ENCODE measurements at places on chromosomes 13 and 19.

DNA sequence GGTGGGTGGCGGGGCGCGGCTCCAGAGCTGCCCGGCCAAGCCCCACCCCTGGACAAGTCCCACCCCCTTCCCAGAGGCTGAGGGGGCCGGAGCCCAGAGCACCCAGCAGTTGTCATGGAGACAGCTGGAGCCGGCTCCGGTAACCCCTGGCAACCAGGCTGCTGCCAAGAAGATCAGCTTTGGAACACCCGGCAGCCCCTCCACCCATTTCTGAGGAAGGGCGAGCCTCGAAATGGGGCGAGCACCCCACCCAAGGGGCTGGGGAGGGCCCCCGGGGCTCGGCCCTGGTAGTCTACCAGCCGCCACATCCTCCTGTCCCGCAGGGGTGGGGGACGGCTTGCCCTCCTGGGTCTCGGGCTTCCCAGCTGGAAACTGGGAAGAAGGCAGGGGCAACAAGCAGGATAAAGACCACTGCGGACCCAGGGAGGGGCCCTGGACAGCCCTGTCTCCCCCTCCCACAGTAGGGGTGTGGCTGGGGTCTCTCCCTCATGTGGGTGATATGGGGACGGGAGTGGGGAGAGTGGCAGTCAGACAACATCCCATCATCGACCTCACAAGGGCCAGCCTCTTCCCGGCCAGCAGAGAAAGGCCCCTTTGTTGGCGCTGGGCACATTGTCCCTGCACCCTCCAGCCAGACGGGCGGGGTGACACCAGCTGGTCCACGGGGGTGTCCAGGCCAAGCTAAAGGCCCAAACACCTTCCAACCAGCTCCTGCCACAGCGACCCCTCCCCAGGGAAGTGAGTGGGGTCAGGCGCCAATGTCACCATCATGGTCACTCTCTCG, 1.5 kb downstream of the CERS1 start:
- no peak for DNase-seq

DNA sequence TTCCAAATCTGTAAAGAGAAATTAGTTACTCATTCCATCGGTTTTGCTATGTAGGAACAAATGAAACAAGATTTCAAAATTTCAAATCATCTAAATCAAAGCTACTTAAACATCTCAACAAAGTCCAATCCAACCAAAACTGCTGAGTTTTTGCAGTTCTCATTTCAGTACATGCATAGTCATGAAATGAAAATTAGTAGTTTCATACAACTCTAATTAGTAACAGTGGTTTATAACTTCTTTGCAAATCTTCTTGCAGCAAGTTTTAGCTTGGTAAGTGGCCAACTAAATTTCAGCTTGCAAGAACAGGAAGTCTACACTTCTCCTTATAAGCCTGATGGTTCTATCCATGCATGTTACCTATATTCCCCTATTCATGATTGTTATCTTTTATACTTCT, 75.6 kb downstream of the SPRY2 start:
- DNase-seq, result no peak

DNA sequence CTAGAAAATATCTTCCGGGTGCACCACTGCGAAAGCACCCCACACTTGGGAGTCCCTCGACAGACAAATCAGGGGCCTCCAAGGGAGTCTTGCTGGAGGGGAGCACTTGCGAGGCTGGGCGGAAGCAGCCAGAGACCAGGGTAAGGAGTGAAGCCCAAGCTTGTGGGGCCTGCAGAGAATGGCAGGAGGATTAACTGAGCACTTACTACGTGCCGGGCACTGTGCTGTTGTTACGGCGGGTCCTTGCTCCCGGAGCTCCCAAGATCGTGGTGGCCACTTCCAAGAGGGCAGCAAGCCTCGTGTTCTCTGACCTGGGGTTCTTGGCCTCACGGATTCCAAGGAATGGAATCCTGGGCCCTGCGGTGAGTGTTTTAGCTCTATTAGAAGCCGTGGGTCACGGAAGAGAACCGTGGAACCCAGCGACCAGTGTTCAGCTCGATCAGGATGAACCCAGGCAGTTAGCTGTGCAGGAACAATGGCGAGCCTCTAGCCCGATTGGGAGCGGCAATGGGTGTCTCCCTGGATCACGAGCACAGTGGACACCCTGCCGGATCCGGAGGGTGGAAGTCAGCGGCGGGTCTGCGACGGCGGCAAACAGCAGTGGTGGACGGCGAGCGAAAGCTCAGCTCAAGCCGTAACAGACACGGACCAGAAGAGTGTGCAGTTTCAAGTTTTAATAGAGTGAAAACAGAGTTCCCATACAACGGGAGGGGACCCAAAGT, 9.6 kb downstream of the TTYH1 start:
- DNase-seq, result no peak

GRCh38 chr13:32228330-32229041, 86.7 kb downstream of the ZAR1L start:
- DNase-seq, result no peak

DNA sequence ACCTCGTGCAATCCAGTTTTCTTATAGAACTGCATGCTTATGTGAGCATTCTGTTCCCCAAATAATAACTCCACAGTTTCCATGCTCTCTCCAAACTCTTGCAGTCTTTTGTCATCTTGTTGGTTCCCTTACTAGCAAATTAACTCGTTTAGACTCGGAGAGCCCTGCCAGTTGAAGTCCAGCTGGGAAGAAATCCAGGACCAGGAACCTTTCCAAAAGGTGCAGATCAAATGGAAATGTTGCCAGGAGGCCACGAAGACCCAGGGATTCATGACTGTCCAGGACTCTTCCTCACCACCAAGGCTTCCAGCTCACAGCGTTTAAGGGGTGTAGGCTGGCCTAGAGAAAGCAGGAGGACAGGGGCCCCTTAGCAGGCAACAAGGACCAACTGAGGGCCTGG, 2.1 kb upstream of the TDRD12 start:
- no peak for DNase-seq

GRCh38 chr13:104530741-104531140, 1464.5 kb upstream of the SLC10A2 start:
- DNase-seq, result no peak

GRCh38 chr19:2648528-2648937, 54.0 kb downstream of the GNG7 start:
- DNase-seq, result peak; percentile 34

- DNase-seq, result no peak
Measured at GRCh38 chr19:11261971-11262839, at the start of gene DOCK6. Gene DOCK6 (minus strand): TSS chr19:11262524. CDS start chr19:11262440, 84 bp downstream.

GRCh38 chr13:51764184-51765141, 39.5 kb downstream of the DHRS12 start:
- no peak for DNase-seq

GRCh38 chr13:23574421-23575145, 4.4 kb downstream of the TNFRSF19 start:
- DNase-seq, result no peak

- no peak for DNase-seq
Measured at GRCh38 chr19:39410017-39410830, 2.2 kb upstream of the PLEKHG2 start.

Measured in stimulated activated CD8-positive, alpha-beta memory T cell treated with anti-CD3 and anti-CD28 coated beads, Interleukin-15, amount 100 ng/mL, for 24 hours (primary cell).